Suppressor macrophage (primary cell): ENCODE measurements at places on chromosomes 5 and 9.
A peak's percentile ranks its signal among the peaks of the same experiment; 100 is the strongest.

- DNase-seq: no peak
Measured at GRCh38 chr5:67206929-67207328, 10.3 kb upstream of the CD180 start.

- DNase-seq: no peak
Measured at GRCh38 chr5:134189031-134189430, 12.3 kb upstream of the SKP1 start.

DNA sequence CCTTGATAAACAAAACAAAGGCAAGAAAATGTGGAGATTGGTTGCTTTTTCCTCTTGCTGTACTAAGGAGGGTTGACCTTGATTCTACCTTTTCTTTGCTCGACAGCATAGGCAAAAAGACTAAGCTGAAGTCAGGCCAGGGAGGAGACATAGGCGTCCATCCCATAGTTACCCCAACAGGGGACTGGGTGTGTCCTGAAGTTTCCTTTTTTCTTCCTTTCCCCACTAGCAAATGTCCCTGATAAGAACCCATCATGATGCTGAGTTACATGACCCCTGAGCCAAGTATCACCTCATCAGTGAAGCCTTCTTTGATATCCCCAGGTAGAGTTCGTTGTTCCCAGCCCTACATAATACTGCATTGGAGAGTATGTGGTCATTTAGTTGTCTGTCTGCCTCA lies 9.9 kb upstream of the SHROOM1 start:
- DNase-seq: no peak

DNA sequence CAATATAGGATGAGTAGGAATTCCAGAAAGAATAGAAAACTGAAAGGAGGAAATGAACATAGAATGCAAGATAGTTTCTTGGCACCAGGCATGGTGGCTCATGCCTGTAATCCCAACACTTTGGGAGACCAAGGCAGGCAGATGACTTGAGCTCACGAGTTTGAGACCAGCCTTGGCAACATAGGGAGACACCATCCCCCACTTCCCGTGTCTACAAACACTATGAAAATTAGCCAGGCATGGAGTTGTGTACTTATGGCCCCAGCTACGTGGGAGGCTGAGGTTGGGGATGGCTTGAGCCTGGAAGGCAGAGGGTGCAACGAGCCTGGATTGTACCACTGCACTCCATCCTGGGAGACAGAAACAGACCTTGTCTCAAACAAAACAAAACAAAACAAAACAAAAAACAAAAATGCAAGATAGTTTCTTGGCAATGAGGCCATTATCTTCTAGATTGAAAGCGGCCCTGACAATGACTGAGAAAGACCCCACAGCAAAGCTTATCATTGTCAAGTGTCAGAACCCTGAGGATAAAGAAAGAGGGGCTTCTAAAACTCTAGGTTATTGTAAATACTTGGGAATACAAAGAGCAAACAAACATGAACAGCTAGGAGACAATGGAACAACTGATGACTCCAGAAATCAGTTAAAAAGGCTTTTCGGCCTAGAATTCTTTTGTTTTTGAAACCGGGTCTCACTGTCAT lies 9.2 kb downstream of the SQSTM1 start:
- no peak for DNase-seq

DNA sequence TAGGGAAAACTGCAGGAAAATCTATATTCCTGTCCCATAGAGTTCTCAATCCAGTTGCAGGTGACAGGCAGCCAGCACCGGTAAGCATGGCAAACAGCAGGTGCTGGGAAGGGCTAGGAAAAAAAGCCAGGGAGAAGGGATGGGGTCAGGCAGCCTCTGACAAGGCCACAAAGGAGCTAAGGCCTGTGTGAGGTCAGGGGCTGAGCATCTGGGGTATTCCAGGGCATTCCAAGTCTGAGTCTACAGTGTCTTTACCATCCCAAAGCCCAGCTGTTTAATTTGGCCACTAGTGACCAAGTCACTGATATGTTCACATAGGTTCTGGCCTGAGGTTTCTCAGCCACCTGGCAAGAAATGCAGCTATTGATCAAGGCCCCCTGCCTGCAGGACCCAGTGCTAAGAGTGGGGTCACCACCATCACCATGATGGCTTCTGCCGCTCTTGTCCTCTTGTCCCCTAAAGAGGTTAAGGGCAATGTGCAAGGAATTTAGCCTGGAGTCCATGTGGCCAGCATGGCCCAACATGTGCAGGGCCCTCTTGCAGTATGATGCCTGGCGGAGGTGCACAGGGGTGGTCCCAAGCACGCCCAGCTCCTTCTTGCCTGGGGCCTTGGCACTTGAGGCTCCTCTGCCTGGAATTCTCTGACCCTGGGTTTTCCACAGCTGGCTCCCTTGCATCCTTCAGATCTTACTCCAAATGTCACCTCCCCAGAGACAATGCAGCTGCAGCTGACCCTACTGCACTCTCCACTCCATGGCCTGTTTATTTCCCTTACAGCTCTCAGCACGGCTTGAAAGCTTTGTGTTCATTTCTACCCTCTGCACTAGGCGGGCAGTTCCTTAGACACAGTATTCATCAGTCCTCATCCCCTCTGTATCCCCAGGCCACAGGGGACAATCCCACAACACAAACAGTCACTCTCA lies 213.1 kb downstream of the MSX2 start:
- DNase-seq: no peak

DNA sequence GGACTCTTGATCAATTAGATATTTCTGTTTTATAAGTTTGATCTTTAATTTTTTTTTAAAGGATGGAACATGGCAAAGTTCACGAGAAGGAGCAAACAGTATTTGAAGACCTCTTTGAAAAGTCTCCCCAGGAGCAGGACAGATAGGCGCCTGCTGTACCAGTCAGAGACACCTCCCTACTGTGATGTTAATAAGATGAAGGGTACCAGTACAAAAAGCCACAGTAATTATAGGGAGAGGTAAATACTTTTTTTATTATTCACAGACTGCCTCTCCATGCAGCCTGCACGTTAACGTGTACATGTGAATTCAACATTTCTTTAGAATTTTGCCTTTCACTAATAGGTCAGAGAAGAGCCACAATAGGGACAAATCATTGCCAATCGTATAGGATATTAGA lies 146.5 kb upstream of the CDH6 start:
- no peak for DNase-seq

DNA sequence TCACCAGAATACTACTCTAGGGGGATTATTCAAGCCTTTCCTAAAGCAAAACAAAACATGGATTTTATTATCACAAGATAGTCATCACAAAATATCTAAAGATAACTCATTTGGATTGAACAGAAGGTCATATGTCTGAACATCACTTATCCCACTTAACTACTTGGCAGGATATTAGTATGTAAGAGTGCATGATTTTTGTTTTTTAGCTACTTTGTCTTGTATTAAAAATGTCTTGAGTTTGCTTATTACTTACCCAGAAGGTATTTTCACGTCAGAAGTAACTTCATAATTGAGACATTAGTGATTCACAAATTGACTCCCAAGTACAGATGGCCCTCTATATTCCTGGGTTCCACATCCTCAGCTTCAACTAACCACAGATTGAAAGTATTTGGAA lies 113.8 kb downstream of the TLE4 start:
- no peak for DNase-seq

DNA sequence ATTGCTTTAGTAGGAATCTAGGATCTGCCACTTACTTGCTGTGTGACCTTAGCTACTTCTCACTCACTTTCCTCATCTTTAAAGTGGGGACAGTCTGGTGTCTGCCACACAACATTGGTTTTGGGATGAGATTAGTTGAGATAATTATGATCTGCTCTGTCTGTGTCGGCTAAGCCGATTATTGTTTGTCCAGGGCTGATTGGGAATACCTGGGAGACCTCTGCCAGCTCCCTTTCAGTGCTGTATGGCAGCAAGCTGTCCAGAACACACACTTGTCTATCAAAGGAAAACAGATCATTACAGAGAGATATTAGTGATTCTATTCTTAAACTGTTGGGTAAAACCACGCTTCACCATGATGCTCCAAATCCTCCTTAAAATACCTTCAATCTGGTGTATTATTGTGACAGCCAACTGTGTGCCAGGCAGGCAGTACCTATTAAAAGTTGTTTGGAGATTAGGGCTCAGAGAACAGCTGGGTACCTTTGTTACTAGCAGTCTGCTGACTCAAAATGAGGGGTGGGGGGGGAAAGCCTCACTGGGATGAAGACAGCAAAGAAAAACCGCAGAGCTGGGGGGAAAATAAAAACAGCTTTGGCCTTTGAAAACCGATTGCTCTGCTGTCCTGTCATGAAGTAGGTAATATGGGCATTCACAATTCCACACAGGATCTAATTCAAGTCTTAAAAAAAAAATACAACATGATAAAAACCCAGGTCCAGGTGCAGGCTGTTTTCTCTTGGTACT lies 458.4 kb upstream of the C9orf72 start:
- no peak for DNase-seq

DNA sequence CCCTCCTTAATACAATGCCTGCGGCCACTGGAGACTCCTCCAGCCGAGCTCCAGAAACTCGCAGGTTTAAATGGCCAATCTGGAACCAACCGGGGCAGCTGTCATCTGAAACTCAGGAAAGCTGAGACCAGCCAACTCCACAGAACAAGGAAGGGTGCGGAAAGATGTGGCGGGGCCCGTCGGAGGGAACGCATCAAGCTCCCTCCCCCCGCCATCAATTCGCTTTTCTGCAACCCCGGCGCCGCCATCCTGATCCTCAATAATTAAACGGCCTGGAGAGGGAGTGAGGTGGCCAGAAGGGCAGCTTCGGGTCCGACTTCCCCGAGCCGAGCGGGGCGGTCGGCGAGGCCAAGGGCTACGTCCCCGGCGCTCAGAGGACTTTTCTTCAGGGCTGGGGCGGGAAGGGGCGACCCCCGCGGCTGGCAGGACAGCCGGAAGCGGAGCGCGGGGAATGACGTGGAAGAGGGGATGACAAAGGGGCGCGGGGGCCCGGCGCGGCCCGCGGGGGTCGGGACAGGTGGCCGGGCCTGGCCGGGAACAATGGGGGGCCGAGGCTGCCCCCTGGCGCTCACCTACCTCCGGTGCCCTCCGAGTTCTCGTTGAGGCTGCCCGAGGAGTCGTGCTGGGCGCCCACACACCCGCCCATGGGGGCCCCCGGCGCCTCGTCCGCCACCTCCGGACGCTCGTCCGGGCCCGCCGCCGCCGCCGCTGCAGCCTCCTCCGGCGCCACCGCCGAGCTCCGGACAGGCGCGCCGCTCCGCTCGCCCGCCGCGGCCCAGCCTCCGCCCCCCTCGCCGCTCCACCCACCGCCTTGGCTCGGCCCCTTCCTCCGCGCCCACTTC lies at the start of gene UBTD2:
Gene UBTD2, minus strand, starts transcription at position 745 of the 842 bp plus-strand sequence. Its CDS starts 99 bp downstream, at position 646.
- DNase-seq: peak; percentile 78

DNA sequence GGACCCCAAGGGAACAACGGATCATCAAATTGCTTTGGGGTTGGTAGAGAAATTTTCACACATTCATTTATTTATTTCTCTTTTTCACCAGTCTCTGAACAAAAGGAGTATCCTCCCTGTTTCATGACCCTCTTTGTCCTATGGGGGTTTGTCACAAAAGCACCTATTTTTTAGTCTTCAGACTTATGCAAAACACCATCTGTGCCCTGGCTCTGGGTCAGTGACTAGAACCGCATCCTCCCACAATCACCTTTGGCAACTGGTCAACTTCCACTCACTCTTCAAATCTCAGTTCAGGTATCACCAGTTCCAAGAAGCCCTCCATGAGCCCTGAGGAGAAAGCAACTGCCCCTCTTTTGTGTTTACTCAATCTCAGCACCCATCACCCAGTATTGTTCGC lies 395.7 kb downstream of the CDK5RAP2 start:
- DNase-seq: no peak

GRCh38 chr9:131409458-131409992 lies 15.6 kb downstream of the PRRC2B start:
- DNase-seq: no peak

- DNase-seq: no peak
Measured at GRCh38 chr9:21559402-21560280, 77.5 kb upstream of the IFNE start.

DNA sequence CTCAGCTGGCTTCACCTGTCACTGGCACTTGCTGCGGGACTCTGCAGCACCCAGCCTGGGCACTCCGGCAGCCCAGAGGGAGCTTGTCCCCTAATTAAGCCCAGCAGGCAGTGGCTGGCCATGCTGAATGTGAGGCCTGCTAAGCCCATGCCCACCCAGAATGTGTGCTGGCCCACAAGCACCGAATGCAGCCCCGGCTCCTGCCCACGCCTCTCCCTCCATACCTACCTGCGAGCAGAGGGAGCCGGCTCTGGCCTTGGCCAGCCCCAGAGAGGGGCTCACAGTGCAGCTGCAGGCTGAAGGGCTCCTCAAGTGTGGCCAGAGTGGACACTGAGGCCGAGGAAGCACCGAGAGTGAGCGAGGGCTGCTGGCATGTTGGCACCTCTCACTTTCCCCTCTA lies 32.4 kb upstream of the SUB1 start:
- DNase-seq: no peak

- DNase-seq: no peak
Measured at GRCh38 chr9:72650206-72650605, 128.8 kb downstream of the TMC1 start.

DNA sequence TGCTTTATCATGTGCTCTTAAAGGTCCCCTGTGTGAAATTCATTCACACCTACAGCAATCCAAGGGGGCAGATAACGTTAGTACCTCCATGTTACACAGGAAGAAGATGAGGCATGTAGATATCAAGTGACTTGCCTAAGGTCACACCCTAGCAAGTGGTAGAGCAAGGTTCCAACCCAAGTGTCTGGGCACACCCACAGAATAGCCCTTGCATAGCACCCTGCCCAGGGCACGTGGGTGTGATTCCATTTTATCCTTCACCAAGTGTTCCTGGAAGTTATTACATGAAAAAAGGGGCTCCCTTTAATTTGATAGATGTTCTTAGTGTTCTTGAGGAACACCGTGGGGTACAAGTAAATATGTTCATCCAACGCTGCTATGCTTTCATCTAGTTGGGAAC lies 4.9 kb downstream of the TMEM171 start:
- DNase-seq: no peak

DNA sequence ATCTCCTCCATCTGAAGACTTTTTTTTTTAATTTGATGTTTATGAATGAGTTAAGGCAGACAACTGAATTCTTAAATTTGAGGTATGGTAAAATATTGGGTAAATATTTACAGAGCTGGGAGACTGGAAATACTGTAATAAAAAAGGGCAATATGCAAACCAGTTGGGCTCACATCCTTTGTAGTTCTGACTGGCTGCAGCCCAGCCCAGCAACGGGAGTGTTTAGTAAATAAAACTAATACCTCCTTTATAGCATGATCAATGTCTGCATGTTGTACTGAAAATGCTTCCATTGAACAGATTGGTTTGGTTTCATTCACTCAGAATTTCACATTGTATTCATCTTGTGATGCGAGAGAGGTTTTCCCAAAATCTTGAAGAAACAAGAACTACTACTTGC lies 365.0 kb downstream of the DMRT2 start:
- no peak for DNase-seq

DNA sequence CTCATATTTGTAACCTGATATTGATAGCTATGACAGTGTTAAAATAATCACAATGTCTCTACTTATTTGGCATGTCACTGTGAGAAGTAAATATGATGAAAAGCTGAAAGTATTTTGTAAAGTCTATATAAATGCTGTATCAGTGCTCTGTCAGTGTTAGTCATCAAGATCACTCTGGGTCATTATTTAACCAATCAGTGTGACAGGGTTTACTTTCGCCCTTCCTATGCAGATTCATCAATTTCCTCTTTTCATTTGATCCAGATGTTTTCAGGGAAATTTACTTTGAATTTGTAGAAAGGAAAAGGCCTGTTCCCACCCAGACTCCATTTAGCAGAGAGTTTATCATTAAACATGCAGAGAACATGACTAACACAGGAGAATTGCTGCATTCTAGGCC lies 9.9 kb upstream of the PCSK5 start:
- DNase-seq: peak; percentile 59

GRCh38 chr9:113416149-113416721 lies 5.7 kb downstream of the C9orf43 start:
- DNase-seq: peak; percentile 80
